ENCODE measurements at places on chromosomes 5 and 9.

DNA sequence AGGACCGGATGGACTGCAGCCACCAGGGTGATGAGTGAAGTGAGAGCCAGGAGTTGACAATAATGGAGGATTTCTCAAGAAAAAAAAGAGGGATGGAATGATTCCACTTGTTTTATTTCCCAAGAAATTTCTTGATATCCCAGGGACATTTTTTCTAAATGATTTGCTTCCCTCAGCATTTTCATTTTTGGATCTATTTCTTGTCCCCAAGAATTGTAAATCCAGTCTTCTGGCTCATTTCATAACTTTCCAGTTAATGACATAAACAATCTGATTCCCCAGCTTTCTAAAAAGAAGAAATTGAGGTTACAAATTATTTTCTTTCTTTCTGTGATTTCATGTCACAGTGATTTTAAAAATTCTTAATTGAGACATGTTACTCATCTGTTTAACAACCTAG lies 446.5 kb downstream of the PRR16 start:
- H3K27ac ChIP-seq, result no peak overlapping the region
- H3K36me3 ChIP-seq, result no peaks in the 10 kb centered on the region
- DNase-seq, result no peak

- H3K27ac ChIP-seq, result no peak overlapping the region
- H3K4me1 ChIP-seq, result peaks cover 46% of the 10 kb centered on the region
- DNase-seq, result no peak
- peaks cover 1% of the 10 kb centered on the region for H3K27me3 ChIP-seq
- no peaks in the 10 kb centered on the region for H3K36me3 ChIP-seq
Measured at GRCh38 chr5:139392324-139392677, 2.6 kb upstream of the MZB1 start.

GRCh38 chr5:100746730-100747129 lies 156.4 kb downstream of the ST8SIA4 start:
- H3K4me3 ChIP-seq, result no peak overlapping the region
- no peak for DNase-seq
- H3K27ac ChIP-seq, result no peak overlapping the region
- H3K4me1 ChIP-seq, result peaks cover 1% of the 10 kb centered on the region

GRCh38 chr5:31107091-31107518 lies 86.4 kb upstream of the CDH6 start:
- no peaks in the 10 kb centered on the region for H3K27me3 ChIP-seq
- H3K27ac ChIP-seq, result no peak overlapping the region
- no peaks in the 10 kb centered on the region for H3K36me3 ChIP-seq
- no peaks in the 10 kb centered on the region for H3K4me1 ChIP-seq
- H3K4me3 ChIP-seq, result no peak overlapping the region

DNA sequence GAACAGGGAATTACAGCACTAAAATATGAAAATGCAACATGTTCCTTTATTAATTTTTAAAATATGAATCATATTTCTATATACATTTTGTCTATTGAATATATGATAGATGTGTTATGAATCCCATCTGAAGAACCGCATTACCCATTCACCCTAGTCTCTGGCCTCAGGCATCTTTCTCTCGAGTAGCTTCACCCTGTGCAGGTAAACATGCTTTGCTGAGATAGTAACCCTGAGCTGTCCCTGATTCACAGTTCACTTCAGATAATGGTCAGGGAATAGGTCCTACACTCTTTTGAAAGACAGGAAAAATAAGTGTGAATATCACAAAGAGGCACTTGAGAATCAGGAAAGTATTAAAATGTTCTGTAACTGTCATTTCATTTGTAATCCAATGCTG lies 766.8 kb downstream of the IRX1 start:
- no peaks in the 10 kb centered on the region for H3K36me3 ChIP-seq
- DNase-seq, result no peak
- H3K27ac ChIP-seq, result no peak overlapping the region
- H3K4me1 ChIP-seq, result no peaks in the 10 kb centered on the region
- no peak overlapping the region for H3K4me3 ChIP-seq
